PC-3 (cell line): ENCODE measurements at places on chromosomes 4 and X. TPM values are rescaled to one million over a fixed set of nuclear protein-coding genes. Genes with fewer than 3 reads are reported as not detected.
A peak's percentile ranks its signal among the peaks of the same experiment; 100 is the strongest.

CT45A2 gene
- not detected in 2 replicates for total RNA-seq

ERVMER34-1 gene
- total RNA-seq = 1.1 and 1.7 TPM in 2 replicates

NPY2R gene
- total RNA-seq = 0.07 and 0.29 TPM in 2 replicates

PABPC1L2B gene
- not detected in 2 replicates for total RNA-seq

SLC26A1 gene
- total RNA-seq = 0.52 TPM in 1 of 2 replicates, not detected in the other

DNA sequence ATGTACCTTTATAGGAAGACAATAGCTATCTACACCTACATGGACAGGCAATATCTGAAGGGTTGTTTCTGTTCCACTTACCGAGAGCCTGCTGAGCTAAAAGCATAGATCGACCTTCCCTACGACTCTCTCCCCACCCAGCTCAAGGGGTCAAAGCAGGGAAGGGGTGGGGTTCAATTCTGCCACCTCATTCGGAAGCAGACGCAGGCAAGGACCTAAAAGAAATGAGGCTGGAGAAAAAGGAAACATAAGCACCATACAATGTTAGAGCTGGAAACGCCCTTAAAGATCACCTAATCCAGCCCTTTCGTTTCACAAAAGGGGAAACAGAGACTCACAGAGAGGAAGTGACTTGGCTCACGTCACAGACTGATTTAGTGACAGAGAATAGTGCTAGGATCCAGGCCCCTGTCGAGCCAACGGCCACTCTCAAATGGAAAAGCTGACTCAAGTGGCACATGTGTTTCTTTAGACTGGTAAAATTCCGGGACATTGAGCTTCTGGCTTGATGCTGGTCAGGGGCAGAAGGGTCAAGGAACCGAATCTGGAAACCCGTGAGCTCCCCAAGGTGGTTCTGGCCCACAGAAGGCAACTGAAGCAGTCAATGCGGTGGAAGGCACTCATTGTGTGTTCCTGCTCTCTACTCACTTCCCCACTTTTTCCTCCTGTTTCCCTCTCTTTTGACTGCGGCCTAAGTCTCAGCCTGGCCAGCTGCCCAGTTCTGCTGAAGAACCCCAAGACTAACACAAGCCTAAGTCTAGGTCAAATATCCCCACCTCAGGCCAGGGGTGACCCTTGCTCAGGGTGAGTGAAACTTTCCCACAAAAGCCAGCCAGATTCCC lies 7.5 kb downstream of the SEPTIN6 start:
- DNase-seq = no peak

- peak; percentile 1 for DNase-seq
These were observed 43.9 kb upstream of the MTMR1 start for GRCh38 chrX:150649096-150649870.

DNA sequence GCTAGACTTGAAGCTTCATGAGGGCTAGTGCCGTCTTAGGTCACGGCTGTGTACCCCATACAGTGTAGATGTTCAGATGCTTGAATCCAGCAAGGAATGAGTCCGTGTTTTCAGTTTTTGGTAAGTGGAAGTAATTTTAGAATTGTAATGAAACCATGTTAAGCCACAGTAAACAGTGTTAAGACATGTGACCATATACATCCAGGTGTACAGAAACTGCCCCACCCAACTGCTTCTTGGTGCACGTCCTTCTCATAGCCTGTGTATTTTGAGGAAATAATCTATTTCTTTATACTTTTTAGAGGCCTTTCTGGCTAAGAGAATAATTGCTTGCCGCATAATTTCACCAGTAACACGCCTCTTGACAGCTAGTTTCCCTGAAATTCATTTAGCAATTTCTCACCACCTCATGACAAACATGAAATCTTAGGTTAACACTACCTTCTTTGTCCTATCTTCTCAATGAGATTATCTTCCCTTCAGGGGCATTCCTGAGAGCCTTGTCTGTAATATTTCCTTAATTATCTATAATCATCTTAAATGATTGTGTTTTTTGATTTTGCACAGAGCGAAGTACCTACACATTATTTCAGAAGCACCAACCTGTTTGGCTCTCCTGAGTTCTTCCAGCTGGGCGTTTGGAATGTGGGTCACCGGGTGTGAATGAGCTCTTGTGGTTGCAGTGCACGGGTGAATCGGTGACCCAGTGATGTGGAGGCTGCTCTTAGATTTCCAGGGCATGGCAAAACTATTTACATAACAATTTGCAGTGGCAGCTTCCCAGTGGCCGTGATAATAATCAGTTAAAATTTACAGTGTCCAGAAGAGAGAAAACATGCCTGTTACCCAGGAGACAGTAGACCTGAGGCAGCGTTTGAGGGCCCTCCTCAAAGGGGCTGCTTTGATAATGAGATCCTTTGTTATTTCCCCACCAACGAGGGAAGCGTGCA lies 50.2 kb upstream of the TADA2B start:
- peak; percentile 38 for DNase-seq

- DNase-seq = peak; percentile 49
These were observed 283.6 kb downstream of the CFAP299 start for GRCh38 chr4:80619070-80619674.
